ENCODE measurements at places on chromosomes 11 and 22.

GRCh38 chr11:39209981-39210380 is 2249.5 kb downstream of the LRRC4C start:
- no peak for DNase-seq

DNA sequence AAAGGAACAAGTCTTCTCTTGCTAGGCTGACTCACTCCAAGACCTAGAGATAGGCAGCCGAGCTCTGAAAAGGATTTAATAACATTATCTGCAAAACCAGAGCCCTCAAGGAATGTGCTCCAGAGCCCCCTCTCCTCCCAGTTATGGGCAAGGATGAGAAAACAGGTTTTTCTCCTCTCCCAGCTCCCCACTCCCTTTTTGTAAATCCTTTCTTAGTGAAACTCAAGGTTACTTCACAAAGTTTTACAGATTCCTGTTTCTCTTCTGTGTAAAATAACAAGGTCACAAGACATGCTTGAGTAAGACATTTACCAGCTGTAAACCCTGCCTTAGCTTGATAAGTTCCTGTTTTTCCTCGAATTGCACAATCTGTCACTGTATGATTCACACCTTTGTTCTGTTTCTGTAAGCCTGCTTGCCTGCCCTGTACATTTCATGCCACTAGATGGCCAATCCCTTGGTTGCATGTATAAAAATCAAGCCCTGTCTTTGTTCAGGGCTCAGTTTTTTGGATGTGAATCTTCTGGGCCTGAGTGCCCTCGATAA is 489.4 kb downstream of the KCNA4 start:
- no peak for DNase-seq

- DNase-seq, result no peak
Measured at GRCh38 chr22:25930083-25930482, 188.1 kb downstream of the MYO18B start.

GRCh38 chr11:47101406-47101805 is 75.3 kb downstream of the ARFGAP2 start:
- DNase-seq, result no peak

GRCh38 chr11:9750551-9750950 is 86.7 kb downstream of the SWAP70 start:
- no peak for DNase-seq

DNA sequence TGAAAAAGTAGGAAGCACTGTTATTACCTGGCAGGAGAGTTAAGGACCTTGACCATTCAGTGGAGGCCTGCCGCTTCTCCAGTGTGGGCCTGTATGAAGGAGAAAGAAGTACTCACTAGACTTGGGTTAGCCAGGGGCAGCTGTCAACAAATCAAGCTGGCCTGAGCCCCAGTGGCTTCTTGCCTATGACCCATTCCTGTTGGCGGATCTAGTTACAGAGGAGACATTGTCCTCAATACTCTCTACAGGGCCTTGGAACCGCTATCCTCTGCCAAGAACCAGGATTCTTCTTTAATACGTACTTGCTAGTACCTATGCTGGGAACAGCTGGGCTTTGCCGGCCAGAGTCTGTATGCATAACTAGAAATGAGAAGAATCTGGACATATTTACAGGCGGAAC is 68.1 kb downstream of the ALX4 start:
- no peak for DNase-seq

DNA sequence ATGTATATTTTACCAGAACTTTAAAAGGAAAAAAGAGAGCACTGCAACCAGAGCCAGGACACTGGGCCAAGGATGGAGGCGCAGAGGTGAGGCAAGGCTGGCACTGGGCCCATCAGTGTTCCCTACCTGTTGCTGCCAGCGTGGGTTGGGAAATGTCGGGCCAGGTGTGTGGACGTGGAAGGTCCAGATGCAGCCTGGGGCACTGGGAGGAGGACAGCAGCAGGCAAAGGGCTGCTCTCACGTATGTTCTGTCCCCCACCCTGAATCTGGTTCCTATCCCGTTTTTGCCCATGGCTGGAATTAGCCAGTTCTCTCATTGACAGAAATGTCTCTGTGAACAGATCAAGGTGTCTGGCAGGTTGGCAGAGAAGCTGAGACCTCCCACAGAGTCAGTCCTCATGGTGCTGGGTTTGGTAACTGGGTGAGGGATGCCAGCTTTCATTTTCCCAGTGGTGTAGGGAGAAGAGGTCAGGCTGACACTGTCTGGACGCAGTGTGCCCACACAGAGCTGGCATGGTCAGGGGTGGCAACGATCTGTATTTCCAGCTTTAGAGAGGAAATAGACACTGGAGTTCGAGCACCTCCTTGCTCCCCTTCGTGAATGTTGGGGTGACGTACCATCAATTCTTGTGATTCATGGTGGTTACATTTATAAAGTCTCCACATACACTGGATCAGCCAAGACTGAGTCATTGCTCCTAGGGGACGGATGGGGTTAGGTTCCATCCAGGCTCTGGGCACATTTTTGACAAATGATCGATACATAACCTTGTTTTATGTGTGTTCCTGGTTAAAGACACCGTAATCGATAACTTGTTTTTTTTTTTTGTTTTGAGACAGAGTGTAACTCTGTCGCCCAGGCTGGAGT is 4.3 kb upstream of the PNPLA3 start:
- no peak for DNase-seq

GRCh38 chr22:41485033-41485432 is 16.1 kb downstream of the ACO2 start:
- no peak for DNase-seq

DNA sequence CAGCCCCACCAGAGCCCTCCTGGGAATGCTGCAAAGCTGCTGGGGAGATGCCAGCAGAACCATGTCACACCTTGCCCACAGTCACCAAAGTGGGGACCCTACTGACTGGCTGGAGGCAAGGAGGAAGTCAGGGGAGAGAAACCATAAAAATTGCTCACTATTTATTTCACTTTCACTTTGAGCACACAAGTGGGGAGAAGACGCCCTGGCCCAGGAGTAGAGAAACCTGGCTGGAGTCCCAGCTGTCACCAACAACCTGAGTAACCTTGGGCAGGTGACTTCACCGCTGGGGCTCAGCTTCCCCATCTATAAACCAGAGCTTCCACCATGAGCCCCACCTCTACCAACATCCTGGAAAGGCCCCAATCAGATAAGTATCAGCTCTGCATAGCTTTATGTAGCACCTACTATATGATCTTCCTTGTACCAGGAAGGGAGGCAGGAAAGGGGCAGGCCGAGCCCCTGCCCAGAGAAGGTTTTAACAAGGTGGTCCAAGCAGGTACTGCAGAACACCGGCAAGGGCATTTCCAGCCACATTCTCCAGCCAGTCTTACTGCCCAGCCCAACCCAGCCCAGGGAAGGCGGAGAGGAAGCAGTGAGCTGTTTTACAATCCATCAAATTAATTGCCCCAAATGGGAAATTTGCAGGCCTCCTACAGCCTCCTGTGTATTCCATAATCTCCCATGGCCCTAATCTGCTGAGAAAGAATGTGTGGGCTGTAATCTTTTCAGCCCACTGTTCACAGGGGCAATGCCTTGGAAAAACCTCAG is 27.6 kb downstream of the PLEKHA7 start:
- DNase-seq, result no peak

GRCh38 chr11:43735961-43736360 is 55.4 kb downstream of the HSD17B12 start:
- DNase-seq, result no peak

GRCh38 chr11:46755962-46756361 is 36.9 kb downstream of the F2 start:
- no peak for DNase-seq

- DNase-seq, result no peak
Measured at GRCh38 chr11:128685402-128686020, 8.4 kb upstream of the FLI1 start.

DNA sequence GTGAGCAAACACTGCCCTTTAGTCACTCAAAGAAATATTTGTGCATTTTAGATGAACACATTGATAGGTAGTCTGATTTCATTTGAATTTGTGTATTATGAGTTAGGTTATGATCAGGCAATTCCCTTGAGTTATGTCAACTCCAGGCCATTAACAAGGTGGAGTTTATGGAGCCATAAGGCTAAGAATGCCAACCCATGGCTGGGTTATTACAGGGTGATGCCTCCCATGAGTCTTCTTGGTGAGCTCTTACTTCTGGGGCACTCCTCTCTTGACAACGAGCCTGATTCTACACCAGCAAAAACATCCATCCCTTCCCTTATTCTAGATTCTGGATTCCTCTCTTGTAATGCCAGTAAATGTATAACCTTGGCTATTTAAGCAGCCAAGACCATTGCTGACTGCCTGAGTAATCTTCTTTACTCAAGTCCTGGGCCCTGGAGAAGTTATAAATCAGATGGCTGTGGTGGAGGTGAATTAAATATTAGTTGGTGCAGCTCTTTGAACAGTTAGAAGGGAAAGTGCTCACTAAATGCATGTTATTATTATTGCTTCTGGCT is 645.7 kb upstream of the TENM4 start:
- no peak for DNase-seq

GRCh38 chr22:41762980-41763779 is 37.3 kb upstream of the CCDC134 start:
- no peak for DNase-seq

DNA sequence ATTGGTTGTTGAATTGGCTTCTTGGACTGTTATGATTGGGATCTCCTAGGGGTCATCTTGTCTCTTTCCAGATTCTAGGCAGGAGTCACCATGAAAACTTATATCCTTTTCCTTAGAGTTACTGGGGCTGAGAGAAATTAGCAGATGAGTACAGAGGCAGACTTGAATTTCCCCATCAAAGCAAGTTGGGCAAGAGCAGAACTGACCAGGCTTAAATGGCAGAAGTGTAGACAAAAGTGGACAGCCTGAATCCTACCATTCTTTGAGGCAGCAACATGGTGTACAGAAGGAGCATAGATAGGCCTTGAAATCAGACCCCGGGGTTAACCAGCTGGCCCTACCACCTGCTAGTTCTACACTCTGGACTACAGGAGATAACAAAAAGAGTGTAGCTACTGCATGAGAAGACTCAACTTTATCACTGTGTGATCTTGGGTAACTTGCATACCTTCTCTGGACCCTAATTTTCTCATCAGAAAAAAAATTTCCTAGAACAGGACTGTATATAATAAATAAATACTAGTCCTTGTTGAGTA is 427.4 kb upstream of the CADM1 start:
- no peak for DNase-seq

DNA sequence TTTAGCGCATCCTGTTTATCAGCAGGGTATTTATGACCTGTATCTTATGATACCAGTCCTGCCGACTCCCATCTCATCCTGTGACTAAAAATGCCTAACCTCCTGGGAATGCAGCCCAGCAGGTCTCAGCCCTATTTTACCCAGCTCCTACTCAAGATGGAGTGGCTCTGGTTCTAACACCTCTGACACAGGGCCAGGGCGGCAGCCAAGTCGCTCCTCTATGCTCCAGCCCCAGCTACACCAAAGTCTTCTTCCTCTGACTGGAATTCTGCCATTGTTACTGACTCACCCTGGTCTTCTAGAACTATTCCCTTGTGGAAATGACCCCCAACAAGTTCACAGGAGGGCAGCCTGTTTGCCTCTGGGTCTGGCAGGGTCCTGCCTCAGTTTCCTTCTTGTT is 7.9 kb upstream of the C1QTNF6 start:
- DNase-seq, result no peak

GRCh38 chr22:38984224-38984623 is 2.1 kb downstream of the APOBEC3B start:
- DNase-seq, result no peak

DNA sequence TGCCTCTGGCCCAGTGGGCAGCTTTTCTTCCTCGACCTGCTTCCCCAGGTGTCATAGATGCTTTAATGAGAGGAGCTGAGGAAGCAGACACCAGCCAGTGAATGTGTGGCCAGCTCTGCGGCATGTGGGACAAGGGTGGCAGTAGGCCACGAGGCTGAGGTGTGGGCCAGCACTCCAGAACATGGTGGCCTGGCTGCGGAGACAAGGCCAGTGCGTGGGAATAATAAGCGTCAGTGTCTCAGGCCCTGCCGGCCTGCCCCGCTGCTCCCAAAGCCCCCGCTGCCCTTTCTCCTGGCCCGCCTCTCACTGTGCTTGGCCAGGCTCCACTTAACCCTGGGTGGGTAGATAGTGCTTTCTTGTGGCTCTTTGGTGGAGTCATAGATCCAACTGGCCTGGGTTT is 2.1 kb downstream of the MAPK8IP1 start:
- no peak for DNase-seq

GRCh38 chr11:93570759-93571413 is 27.7 kb upstream of the SMCO4 start:
- no peak for DNase-seq

All from activated gamma-delta T cell (primary cell).